Kidney (tissue), 22 donors: ENCODE measurements at places on chromosomes 3 and 15. TPM values are rescaled to one million over a fixed set of nuclear protein-coding genes. Genes with fewer than 3 reads are reported as not detected.

Gene CCDC80
- 57.5 TPM for total RNA-seq

Gene SIDT1
- 4.9 TPM for total RNA-seq

Gene CADM2
- 0.25 TPM for total RNA-seq

Gene MED12L
- 0.82 TPM for total RNA-seq

Gene CMTM8
- 5.4 TPM for total RNA-seq

Gene ALPK3
- 20.2 TPM for total RNA-seq

Gene APOD
- total RNA-seq, result 24.4 TPM

Gene SH2D7
- total RNA-seq, result not detected

Gene PP2D1
- total RNA-seq, result not detected

Gene TMC3
- total RNA-seq, result not detected

Gene GCSAM
- 0.88 TPM for total RNA-seq

GRCh38 chr3:68059628-68060152 lies 405.3 kb upstream of the SUCLG2 start:
- peaks cover 6% of the 10 kb centered on the region for H3K4me1 ChIP-seq
- peak; percentile 18 for DNase-seq
- no peaks in the 10 kb centered on the region for H3K27me3 ChIP-seq
- H3K36me3 ChIP-seq, result no peaks in the 10 kb centered on the region
- H3K4me3 ChIP-seq, result no peak overlapping the region

GRCh38 chr3:186173224-186173815 lies 64.4 kb upstream of the ETV5 start:
- no peaks in the 10 kb centered on the region for H3K36me3 ChIP-seq
- H3K4me1 ChIP-seq, result peaks cover 7% of the 10 kb centered on the region
- no peak for DNase-seq
- no peak overlapping the region for H3K4me3 ChIP-seq
- no peak overlapping the region for H3K27ac ChIP-seq

DNA sequence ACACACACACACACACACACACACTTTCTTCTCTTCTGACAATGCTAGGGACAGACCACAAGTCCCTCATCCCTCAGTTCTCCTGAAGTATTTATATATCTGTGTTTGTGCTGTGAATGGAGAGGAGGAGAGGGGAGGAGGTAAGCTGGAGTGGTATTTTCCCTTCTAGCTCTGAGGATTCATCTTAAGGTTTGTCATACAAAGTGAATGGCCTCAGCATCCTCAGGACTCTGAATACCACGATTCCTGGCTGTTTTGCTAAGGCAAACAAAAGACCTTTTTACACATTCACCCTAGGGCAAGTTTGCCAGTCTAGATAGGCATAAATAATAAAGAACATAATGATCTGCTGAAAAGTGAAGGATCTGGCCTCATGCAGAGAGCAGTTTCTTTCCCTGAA lies 65.7 kb upstream of the CHMP2B start:
- no peaks in the 10 kb centered on the region for H3K4me1 ChIP-seq
- no peak overlapping the region for H3K4me3 ChIP-seq
- H3K27me3 ChIP-seq, result no peaks in the 10 kb centered on the region
- no peak for DNase-seq
- H3K27ac ChIP-seq, result no peak overlapping the region

GRCh38 chr3:133759740-133760305 lies 13.6 kb downstream of the TF start:
- H3K27me3 ChIP-seq, result no peaks in the 10 kb centered on the region
- DNase-seq, result no peak
- H3K4me1 ChIP-seq, result no peaks in the 10 kb centered on the region
- no peaks in the 10 kb centered on the region for H3K36me3 ChIP-seq
- no peak overlapping the region for H3K27ac ChIP-seq

DNA sequence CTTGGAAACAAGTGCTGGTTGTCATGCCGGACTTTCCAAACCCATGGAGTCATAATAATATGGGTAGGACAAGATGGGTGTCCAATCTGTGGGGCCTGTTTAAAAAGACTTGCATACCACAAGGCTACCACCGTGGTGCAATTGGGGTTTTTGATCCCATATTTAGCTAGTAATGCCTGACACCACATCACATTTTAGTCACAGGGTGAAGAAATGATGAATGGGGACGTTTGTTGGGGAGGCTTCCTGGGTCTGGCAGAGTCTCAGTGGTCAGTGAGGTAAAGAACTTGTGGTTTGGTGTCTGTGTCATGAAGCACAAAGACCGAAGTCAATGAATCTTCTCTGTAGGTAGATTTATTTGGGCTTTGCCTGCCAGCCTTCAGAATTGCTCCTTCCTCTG lies 31.0 kb downstream of the P3H2 start:
- no peak for DNase-seq
- H3K4me3 ChIP-seq, result no peak overlapping the region
- H3K27me3 ChIP-seq, result no peaks in the 10 kb centered on the region
- H3K4me1 ChIP-seq, result peaks cover 24% of the 10 kb centered on the region

GRCh38 chr3:152243721-152244516 lies 24.8 kb upstream of the MBNL1 start:
- no peaks in the 10 kb centered on the region for H3K36me3 ChIP-seq
- no peak for DNase-seq
- H3K27me3 ChIP-seq, result no peaks in the 10 kb centered on the region
- H3K4me3 ChIP-seq, result no peak overlapping the region
- H3K27ac ChIP-seq, result no peak overlapping the region

DNA sequence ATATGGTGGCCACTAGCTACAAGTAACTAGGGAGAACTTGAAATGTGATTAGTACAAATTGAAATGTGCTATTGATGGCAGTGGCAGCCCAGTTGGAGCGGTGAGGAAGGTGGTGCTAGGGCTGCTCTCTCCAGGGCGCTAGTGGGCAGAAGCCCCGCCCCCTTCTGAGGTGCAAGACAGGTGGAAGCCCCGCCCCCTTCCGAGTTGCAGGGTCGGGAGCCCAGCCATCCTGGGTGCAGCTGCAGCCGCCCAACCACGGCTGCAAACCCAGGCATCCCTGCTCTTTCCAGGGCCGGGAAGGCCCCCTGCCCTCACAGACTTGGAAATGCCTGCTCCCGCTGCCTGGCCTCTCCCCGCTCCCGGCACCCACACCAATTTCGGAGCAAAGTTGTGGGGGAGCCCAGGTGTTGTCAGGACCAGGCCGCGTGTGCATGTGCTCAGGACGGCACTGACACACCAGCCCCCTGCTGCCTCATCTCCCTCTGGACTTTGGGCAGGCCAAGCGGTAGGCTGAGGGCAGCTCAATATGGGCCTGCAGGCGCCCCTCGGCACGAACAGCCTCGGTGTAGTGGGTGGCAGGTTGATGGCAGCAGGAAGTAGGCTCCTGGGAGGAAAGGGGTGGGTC lies 10.0 kb downstream of the ATR start:
- DNase-seq, result no peak
- no peaks in the 10 kb centered on the region for H3K4me1 ChIP-seq
- H3K36me3 ChIP-seq, result peaks cover 8% of the 10 kb centered on the region
- no peak overlapping the region for H3K27ac ChIP-seq
- H3K4me3 ChIP-seq, result no peak overlapping the region
- H3K27me3 ChIP-seq, result no peaks in the 10 kb centered on the region

DNA sequence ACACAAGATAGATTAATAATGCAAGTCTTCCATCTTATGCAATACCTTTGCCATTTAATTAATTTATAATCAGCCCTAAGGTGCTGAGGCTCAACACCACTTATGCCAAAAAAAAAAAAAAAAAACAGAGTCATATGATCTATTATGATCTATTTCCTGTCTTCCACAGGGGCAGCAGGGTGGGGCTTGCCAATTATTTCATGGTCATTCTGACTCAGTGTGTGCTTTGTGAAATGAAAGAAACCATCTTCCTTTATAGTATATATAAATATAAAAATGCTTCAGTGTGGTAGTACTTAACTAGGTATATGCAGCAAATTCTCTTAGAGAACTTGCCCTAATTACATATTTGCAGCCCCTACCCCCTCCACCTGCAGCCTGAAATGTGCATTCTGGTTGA lies 7.2 kb upstream of the RARB start:
- no peak for DNase-seq
- no peak overlapping the region for H3K4me3 ChIP-seq
- peaks cover 2% of the 10 kb centered on the region for H3K4me1 ChIP-seq
- no peak overlapping the region for H3K27ac ChIP-seq
- no peaks in the 10 kb centered on the region for H3K27me3 ChIP-seq

DNA sequence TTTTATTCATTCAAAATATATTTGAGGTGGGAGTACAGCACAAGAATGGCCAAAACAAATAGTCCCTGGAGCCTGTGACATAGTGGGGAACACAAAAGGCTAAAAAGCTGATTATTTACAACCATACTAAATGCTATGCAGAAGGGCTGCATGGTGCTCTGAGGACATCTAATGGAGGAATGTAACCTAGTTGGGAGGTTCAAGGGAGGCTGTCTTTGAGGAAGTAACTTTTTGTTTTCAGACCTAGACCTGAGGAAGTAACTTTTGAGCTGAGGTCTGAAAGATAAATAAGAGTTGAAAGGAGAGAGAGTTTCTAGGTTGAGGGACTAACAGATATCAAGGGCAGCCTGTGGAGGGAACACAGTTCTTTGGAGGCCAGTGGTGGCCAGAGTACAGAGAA lies 34.8 kb upstream of the RASA2 start:
- no peaks in the 10 kb centered on the region for H3K36me3 ChIP-seq
- no peaks in the 10 kb centered on the region for H3K27me3 ChIP-seq
- DNase-seq, result peak; percentile 73
- no peak overlapping the region for H3K4me3 ChIP-seq

- no peak overlapping the region for H3K4me3 ChIP-seq
- H3K27me3 ChIP-seq, result no peaks in the 10 kb centered on the region
- no peak overlapping the region for H3K27ac ChIP-seq
- no peak for DNase-seq
Measured at GRCh38 chr3:141657516-141657915, 80.6 kb upstream of the RNF7 start.

DNA sequence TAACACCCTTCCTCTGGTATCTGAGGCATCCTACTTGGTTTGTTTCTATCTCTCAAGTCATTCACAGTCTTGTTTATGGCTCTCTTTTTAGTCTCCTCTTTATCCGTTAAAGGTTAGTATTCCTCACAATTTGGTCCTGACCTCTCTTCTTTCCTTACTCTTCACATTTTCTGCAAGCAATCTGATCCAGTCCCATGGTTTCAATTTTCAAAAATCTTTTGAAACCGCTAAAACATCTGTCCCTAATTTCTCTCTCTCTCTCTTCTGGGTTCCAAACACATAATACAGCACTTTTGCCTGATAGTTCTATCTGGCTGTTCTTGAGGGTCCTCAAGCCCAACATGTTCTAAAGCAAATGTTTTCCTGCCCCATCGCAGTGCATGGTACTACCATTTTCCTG lies 149.0 kb downstream of the SERPINI1 start:
- H3K27me3 ChIP-seq, result no peaks in the 10 kb centered on the region
- no peak overlapping the region for H3K4me3 ChIP-seq
- no peaks in the 10 kb centered on the region for H3K4me1 ChIP-seq
- no peak for DNase-seq

- DNase-seq, result no peak
Measured at GRCh38 chr3:14415501-14415900, 13.1 kb downstream of the SLC6A6 start.

DNA sequence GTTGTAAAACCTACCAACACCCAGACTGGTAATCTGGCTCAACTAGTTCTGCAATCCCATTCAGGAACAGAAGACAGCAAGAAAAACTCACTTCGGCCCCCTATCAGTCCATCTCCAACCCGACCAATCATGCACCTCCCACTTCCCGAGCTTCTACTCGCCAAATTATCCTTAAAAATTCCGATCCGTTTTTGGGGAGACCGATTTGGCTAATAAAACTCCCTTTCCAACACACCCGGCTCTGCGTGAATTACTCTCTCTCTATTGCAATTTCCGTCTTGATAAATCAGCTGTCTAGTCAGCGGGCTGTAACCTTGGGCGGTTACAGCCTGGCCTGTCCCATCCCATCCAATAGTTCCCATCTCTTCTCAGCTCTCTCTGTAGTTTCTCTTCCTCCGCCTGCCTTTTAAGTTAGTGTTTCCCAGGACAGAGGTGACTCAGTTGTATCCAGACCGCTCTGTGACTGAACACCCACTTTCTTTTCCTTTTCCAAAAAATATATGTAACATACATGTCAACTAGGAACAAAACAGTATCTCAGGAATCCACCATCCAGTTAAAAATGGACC lies 780 bp upstream of the ACAD9 start:
- H3K4me1 ChIP-seq, result peaks cover 18% of the 10 kb centered on the region
- H3K27me3 ChIP-seq, result no peaks in the 10 kb centered on the region
- DNase-seq, result no peak
- H3K4me3 ChIP-seq, result peak overlapping the region; percentile 96
- peak overlapping the region; percentile 90 for H3K27ac ChIP-seq

DNA sequence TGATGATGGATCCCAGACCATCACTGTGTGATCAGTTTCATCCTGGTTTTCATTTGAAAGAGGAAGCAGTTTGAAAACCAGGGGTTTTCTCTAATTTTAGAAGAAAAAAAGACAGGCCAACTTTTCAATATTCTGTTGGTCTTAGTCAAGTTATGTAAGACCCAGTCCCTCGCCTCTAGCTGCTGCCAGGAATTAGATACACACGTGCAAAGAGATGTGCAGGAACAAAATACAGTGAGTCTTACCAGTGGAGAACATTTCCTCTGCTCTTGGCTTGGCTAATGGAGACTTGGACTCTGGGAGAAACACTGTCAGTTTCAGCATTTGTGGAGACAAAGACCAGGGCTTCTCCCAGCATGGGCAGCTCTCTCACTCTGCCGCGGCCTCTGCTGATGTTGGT lies 214.9 kb upstream of the C2CD4B start:
- H3K27me3 ChIP-seq, result no peaks in the 10 kb centered on the region
- no peaks in the 10 kb centered on the region for H3K4me1 ChIP-seq
- no peak overlapping the region for H3K4me3 ChIP-seq

DNA sequence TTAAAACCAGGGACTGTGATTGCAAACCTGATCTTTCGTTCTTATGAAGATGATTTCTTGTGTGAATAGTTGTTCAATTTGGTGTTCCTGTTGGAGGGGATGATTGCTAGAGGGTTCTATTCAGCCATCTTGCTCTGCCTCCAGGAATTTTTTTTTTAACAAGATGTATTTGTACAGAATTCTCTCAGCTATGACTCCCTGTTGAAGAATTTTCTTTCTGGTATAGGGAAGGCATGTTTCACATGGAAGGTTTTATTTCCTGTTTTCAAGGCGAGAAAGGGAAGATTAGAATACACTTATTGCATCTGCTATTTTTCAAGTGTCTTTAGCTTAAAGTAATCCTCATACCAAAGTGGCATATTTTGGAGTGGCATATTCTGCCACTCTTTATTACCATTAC lies 5.6 kb upstream of the LRRC34 start:
- H3K4me1 ChIP-seq, result peaks cover under 1% of the 10 kb centered on the region
- no peak for DNase-seq
- no peaks in the 10 kb centered on the region for H3K36me3 ChIP-seq
- no peak overlapping the region for H3K27ac ChIP-seq

- H3K4me1 ChIP-seq, result no peaks in the 10 kb centered on the region
- no peak overlapping the region for H3K4me3 ChIP-seq
- no peak for DNase-seq
- H3K27ac ChIP-seq, result no peak overlapping the region
- H3K36me3 ChIP-seq, result no peaks in the 10 kb centered on the region
Measured at GRCh38 chr15:97984157-97984556, 23.7 kb downstream of the ARRDC4 start.

DNA sequence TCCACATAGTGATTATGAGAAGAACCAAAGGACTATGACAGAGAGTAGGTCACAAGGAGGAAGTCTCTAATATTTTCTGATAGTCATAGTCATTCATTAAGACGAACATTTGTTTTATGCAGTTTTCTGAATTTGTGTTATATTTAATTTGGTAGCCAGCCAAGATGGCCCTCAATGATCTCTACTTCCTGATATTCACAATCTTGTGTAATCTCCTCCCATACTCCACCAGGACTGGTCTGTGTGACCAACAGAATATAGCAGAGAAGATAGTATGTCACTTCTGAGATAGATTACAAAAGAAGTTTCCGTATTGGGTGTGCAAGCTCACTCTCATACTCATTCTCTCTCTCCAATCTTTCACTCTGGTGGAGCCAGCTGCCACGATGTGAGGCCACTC lies 30.8 kb downstream of the HLTF start:
- peaks cover 3% of the 10 kb centered on the region for H3K36me3 ChIP-seq
- DNase-seq, result no peak
- no peaks in the 10 kb centered on the region for H3K27me3 ChIP-seq
- H3K4me3 ChIP-seq, result no peak overlapping the region
- H3K4me1 ChIP-seq, result no peaks in the 10 kb centered on the region
